ENCODE measurements at places on chromosomes 11 and 22.

DNA sequence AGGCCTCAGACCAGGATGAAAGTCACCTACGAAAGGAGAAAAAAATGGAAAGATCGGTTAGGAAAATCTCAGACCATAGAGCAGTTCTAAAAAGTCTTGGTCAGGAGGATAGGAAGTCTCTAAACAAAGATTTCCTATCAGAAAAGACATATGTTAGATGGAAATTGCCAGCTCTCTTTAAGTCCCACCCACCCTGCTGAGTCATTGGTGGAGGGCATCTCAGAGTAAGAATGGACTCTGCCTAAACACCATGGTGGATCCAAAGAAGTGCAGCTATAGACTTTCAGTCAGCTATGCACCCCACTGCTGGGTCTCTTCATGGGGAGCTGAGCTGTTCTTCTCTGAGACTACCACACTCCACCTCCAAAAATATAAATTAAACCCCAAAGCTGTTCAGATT lies 3.7 kb downstream of the OR8B2 start:
- DNase-seq = no peak

GRCh38 chr22:17788528-17789378 lies 14.5 kb upstream of the BID start:
- DNase-seq = no peak

- DNase-seq = no peak
Measured at GRCh38 chr11:13386567-13386966, 76.5 kb downstream of the BTBD10 start.

DNA sequence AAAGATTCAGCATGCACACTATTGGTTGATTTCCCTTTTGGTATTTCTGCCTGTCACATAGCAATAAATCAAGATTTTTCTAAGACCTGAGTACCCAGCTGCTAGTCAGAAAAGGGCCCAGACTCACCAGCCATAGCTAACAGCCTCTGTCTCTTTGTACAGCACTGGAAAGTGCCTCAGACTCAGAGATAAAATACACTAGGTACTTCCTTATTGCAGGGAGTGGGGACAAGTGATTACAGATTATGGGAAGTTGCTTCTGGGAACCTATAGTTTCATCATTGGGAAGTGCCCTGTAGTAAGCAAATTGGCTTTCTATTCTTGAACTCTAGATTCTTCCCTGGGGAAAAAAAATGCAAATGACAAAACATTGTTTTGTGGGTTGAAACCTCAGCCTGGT lies at the start of gene CASP5:
Gene CASP5 (minus strand): TSS at position 166 of the 400 bp plus-strand sequence. CDS start 32 bp downstream, at position 134.
- DNase-seq = no peak

- DNase-seq = no peak
Measured at GRCh38 chr11:122248131-122248530, 132.1 kb upstream of the BLID start.

GRCh38 chr11:84724256-84724655 lies 902.9 kb downstream of the DLG2 start:
- no peak for DNase-seq

DNA sequence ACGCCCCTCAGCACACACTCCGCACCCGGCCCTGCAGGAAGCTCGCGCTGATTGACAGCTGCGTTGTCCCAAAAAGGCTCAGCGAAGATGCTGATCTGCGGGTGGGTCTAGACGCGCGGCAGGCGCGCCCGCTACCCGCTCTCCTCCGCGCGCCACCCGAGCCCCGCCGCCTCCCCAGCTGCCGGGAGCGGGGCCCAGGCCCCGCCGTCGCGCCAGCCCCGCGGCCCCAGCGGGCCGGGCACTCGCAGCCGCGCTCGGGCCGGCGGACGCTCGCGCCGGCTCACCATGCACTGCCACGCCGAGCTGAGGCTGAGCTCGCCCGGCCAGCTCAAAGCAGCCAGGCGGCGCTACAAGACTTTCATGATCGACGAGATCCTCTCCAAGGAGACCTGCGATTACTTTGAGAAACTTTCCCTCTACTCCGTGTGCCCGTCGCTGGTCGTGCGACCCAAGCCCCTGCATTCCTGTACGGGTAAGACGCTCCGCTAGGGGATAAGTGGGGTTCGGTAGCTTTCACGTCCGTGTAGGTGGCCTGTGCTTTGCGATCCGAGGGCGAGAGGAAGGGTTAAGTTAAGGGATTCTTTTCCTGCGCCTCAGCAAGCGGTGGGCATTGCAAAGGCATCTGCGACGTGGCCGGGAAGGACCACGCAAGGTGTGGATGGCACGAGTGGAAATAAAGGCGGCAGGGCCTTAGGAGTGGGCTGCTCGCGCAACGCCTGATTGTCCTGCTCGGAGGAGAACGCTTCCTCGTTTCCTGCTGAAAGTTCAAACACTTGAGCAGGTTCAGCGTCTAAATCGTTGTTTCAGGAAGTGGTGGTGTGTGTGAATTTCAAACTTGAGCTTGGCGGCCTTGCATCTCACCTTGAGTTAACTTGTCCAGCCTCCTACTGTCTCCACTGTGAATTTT lies at the start of gene BARX2:
Gene BARX2 (plus strand): TSS at position 98 of the 907 bp plus-strand sequence. CDS start 188 bp downstream, at position 286.
- DNase-seq = peak; percentile 58

GRCh38 chr11:60194511-60194910 lies 11.6 kb upstream of the MS4A6A start:
- DNase-seq = no peak

- no peak for DNase-seq
Measured at GRCh38 chr22:23146478-23147205, 1.4 kb downstream of the RAB36 start.

- DNase-seq = no peak
Measured at GRCh38 chr11:114073007-114073827, 13.7 kb downstream of the ZBTB16 start.
